ENCODE measurements at places on chromosomes 13 and 19.
A peak's percentile ranks its signal among the peaks of the same experiment; 100 is the strongest.

DNA sequence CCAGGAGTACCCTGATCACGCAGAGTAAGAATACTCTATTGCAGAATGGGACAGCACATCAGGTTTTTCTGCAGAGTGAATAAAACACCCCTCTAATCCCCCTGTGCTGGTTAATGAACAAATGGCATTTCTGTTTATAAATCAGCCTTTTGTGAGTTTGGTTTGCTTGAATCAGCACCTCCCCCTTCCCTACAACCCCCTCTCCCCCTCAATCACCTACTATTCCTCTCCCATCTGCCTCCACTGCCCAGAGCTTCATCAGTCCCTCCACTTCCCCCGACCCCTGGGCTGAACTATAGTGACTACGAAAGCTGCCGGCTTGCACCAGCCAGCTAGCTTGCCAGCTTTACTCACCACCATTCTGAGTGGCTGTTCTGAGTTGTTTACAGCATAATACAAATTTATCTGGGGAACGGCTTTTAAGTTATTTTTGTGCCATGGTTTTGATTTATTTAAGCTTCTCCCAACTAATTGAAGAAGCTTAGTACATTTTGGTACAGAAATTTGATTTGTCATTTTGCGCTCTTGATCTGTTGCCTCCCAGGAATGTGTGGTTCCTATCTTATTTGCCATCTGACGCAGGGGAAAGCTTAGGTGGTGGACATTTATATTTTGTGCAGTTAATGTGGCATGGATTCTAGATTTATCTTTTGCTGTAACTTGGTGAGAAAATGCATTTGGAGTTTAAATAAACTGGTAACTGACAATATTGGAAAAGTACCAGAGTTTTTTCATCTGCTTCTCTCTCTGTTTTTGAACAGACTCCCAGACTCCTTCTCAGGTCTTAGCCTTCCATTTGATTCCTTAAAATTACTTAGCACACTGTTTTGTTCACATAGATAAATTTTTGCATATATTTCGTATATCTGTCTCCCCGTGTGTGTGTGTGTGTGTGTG lies 41.7 kb upstream of the WDFY2 start:
- no peak for DNase-seq

GRCh38 chr19:1020868-1021425 lies at the start of gene TMEM259:
Gene TMEM259, minus strand, starts transcription at chr19:1021123. Its CDS starts 127 bp downstream, at chr19:1020996.
- peak; percentile 98 for DNase-seq

DNA sequence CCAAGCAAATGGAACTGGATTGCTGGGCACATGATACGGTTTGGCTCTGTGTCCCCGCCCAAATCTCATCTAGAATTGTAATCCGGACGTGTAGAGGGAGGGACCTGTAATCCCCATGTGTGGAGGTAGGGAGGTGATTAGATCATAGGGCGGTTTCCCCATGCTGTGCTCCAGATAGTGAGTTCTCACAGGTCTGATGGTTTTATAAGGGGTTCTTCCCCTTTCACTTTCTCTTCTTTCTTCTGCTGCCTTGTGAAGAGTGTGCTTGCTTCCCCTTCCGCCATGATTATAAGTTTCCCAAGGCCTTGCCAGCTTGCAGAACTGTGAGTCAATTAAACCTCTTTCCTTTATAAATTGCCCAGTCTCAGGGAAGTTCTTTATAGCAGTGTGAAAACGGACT lies 32.6 kb upstream of the MTIF3 start:
- DNase-seq, result peak; percentile 20

- no peak for DNase-seq
Observed at GRCh38 chr13:73225990-73226389, 167.2 kb downstream of the KLF5 start.

GRCh38 chr19:33345163-33345562 lies 28.3 kb upstream of the CEBPG start:
- no peak for DNase-seq

- DNase-seq, result no peak
Observed at GRCh38 chr19:309206-309565, 18.0 kb upstream of the PLPP2 start.

- no peak for DNase-seq
Observed at GRCh38 chr13:94950303-94950702, 238.0 kb upstream of the SOX21 start.

- DNase-seq, result no peak
Observed at GRCh38 chr19:29544656-29545360, 19.0 kb downstream of the VSTM2B start.

DNA sequence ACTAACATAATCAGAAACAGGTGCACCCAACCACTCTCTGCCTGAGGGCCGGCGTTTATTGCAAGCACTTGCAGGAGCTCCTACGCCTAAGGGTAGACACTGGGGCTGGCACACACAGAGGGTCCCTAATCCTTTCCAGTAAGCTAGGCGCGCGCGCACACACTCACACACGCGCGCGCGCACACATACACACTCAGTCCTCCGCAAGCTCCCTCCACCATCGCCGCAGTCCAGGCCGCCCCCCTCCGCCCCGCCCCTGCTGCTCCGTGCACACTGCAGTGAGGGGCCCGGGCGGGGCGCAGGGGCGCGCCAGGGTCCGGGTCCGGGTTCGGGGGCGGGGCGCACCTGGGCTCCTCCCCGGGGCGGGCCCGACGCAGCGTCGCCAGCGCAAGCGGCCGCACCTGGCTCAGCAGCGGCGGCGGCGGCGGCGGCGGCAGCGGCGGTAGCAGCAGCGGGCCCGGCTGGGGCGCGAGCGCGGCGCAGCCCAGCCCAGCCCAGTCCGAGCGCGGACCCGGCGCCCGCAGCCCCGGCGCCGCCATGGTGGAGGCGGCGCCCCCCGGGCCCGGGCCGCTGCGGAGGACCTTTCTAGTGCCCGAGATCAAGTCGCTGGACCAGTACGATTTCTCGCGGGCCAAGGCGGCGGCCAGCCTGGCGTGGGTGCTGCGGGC lies at the start of gene CAMSAP3:
Gene CAMSAP3 (plus strand): TSS at position 398 of the 668 bp plus-strand sequence. CDS start 140 bp downstream, at position 538.
- peak; percentile 43 for DNase-seq

DNA sequence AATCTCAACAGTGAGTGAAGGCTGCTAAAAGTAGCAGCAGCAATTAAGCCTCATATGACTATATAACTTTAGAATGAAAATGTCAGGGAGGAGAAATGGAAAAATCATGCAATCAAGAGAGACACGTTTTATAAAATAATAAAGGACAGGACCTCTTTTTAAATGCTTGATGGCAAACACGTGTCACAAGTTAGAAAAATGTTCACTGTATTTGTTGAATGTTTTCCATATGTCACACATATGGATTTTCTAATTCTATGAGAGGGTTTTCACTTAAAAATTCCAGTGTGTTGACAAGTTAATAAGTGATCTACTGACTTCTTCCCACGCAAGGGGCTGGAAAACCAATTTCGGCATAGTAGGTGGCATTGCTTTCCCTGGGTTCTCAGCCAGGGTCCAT lies 27.7 kb upstream of the KCTD12 start:
- DNase-seq, result no peak

GRCh38 chr13:29594710-29595379 lies 643 bp downstream of the SLC7A1 start:
- peak; percentile 61 for DNase-seq

DNA sequence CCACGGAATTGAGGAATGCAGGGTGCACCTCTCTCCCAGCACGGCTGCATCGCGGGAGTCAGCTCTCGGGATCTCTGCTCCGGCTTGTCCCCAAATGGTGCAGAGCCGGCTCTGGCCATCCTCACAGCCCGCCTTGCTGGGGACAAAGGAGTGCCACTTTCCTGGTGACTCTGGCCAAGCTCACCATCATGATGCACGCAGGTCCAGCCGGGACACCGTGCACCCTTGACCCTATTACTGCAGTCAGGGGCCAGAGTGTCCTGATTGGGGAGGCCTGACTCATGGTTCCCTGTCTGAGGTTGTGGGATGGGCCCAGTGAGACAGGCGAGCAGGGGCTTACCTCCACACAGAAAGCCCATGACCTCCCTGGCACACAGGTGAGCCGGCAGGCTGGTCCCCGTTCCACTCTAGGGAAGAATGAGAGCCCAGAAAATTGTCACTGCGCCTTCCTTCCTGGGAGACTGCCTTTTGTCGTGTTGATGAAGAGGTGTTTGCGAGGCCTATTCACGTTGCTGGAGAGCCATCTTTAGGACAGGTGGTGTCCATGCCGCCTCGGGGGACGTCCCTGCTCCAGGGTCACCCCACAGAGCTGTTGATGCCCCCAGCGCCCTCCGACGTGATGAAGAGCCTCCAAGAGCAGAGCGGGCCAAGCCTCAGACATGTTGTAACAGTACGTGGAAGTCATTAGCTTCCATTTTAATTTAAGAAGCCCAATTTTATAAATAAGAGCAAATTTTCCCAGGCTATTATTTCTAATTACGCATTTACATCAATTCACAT lies 18.5 kb upstream of the VSTM2B start:
- no peak for DNase-seq

DNA sequence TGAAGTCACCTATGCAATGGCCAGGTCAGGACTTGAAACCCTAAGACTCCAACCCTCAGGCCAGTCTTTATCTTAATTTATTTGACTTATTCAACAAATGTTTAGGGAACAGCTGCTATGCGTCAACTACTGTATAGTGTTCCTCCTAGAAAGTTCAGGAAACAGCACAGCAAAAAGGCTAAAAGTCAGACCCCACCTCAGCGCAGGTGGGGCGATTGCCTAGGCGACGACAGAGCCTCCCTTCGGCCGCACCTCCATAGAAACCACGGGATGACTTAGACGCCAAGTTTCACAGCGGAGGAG lies 502 bp downstream of the VRK3 start:
- no peak for DNase-seq

DNA sequence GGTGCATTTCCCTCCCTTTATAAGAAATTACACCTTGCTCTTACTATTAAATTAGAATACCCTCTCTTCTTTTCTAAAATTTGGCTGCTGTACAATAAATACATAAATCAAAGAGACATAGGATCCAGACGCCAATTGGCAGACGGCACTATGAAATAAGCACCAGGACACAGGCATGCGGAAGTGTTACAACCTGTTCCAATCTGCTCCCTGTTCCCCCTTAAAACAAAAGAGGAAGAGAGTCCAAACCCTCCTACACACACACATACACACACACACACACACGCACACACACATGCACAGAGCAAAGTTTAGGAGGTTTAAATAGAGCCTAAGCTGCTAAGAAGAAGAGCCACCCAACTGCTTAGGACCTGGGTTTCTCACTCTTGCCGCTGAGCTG lies 75.6 kb upstream of the ZNF507 start:
- DNase-seq, result no peak

- peak; percentile 47 for DNase-seq
Observed at GRCh38 chr19:50679177-50680125, 30.2 kb downstream of the C19orf81 start.

DNA sequence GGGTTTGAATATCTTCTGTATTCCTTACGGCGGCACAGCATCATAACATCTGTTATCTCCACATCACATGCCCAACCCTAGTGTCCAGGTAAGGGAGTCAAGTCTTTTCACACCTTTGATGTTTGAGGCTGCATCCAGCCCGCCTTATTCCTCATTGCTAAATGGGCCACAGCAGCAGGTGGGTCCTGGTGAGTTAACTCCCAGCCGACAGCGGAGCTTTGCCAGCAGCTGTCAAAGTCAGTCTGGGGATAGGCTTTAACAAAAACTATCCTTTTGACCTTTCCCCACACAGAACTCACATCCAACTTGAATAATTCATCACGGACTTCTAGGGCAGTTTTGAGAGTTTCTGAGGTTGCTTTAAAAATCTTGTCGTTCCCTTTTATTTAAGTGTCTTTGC lies 235.1 kb downstream of the DLEU7 start:
- DNase-seq, result no peak

DNA sequence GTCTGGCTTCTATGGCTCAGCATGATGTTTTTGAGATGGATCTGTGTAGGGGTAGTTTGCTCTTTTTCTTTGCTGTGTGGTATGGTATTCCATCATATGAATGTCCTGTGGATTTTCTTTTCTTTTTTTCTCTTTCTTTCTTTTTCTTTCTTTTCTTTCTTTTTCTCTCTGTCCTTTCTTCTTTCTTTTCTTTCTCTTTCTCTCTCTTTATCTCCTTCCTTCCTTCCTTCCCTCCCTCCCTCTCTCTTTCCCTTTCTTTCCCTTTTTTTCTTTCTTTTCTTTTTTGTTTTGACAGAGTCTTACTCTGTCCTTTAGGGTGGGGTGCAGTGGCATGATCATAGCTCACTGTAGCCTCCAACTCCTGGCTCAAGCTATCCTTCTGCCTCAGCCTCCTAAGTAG lies 9.0 kb upstream of the HNRNPUL1 start:
- no peak for DNase-seq

- no peak for DNase-seq
Observed at GRCh38 chr13:24085662-24086061, 74.9 kb upstream of the SPATA13 start.

GRCh38 chr19:38061294-38061693 lies 154.3 kb downstream of the SIPA1L3 start:
- no peak for DNase-seq

- no peak for DNase-seq
Observed at GRCh38 chr13:85771856-85772255, 27.4 kb downstream of the SLITRK6 start.

- no peak for DNase-seq
Observed at GRCh38 chr19:14107581-14108461, 9.7 kb downstream of the PRKACA start.

DNA sequence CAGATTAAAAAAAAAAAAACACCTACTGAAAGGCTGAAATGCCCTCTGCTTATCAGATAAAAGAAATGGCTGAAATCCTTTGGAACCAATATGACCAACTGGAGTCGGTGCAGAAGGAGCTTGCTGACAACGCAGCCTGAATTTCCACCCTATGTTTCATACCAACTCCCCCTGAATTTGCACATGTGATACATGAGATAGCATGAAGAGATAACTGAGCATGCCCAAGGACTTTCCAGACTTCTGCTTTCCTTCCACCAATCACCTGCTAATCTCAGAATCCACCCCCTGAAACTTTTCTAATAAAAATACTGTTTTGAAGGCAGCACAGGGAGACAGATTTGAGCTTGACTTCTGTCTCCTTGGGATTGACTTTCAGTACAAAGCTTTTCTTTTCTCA lies 32.2 kb upstream of the WDFY2 start:
- DNase-seq, result no peak

GRCh38 chr13:46899801-46900200 lies 2.9 kb upstream of the HTR2A start:
- DNase-seq, result no peak

DNA sequence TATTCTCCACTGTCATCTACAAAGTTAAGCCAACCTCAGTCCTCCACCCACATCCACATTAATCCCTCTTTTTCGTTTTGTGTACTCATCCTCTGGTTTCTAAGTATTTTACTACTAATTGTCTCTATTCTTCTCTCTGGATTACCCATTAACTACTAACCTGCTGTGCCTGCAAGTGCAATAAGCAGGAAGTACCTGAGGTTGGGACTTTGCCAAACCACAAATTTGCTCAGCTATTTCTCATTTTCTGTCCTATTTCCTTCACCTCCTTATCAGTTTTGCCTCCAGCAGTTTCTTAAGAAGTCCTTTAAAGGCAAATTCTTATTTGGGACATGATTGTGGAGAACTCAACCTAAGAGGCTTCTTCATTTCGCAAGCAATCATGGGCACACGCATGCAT lies 1708.9 kb downstream of the SLITRK5 start:
- no peak for DNase-seq

- DNase-seq, result no peak
Observed at GRCh38 chr13:29905845-29906244, 55.4 kb upstream of the UBL3 start.
